GM12878 (cell line): ENCODE measurements at places on chromosomes 7 and 10.

GRCh38 chr7:101223528-101223927 lies 5.6 kb downstream of the ZNHIT1 start:
- no peak for DNase-seq

DNA sequence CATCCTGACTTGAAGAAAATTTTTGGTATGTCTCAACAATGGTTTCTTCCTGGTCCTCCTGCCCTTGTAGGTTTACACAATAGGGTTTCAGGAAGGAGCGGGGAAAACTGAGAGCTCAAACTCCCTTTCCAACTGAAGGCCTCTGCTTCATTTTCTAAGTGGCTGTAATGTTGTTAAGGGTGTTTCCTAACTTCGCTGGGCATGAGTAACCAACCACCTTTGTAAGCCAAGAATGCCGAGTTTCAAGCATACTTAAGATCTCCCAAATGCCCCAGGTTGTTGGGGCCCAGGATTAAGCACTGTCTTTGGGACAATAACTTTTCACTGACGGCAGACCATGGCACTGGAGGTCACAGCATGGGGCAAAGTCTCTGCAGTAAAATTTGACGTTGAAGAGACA lies 33.6 kb upstream of the DRGX start:
- DNase-seq, result no peak

DNA sequence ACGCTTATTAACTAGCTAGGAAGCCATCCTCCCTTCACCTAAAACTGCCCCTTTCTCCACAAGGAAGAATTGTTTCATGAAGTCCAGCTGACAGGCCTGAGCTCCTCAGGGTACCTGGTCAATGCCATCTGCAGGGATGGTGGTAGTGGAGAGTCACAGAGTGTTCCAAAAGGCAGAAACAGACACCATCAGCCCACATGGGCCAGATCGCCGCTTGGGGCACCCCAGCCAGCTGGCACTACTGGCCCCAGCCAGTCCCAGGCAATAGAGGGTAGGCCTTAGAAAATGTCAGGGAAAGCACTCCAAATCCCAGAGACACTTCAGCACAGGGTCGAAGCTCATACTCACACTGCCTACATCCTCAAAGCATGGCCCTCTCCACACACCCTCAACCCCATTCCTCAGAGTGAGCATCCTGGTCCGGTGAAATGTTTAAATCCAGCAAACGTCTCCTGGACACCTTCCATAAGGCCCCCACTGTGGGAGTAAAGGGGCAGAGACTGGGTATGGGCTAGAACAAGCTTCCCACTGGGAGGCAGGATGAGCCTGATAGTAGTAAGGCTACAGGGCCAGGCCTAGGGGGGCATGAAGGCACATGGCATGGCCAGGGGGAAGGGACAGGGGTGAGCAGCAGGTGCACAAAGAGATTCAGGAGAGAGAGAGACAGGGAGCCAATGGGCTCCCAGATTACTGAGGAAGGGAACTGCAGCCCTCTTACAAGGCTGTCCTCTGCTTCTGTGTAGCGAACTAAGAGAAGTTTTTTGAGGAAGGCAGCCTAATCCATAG lies 1.9 kb downstream of the LRRC20 start:
- no peak for DNase-seq

DNA sequence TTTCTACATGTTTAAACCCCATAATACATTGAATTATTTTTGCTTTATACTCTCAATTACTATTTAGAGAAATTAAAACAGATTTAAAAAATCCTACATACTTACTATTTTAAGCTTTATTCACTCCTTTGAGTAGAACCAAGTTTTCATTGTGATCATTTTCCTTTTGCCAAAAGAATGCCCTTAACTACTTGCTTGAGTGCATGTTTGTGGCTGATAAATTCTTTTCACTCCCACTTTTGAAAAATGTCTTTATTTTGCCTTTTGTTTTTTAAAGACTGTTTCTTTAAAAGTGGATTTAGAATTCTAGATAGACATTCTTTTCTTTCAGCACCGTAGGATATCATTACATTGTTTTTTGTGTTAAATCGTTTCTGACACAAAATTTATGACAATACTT lies 22.3 kb upstream of the AGR3 start:
- no peak for DNase-seq

GRCh38 chr10:49418328-49418727 lies 22.4 kb upstream of the DRGX start:
- DNase-seq, result no peak

- DNase-seq, result peak; percentile 13
Observed at GRCh38 chr7:22001345-22002004, 55.8 kb upstream of the CDCA7L start.

DNA sequence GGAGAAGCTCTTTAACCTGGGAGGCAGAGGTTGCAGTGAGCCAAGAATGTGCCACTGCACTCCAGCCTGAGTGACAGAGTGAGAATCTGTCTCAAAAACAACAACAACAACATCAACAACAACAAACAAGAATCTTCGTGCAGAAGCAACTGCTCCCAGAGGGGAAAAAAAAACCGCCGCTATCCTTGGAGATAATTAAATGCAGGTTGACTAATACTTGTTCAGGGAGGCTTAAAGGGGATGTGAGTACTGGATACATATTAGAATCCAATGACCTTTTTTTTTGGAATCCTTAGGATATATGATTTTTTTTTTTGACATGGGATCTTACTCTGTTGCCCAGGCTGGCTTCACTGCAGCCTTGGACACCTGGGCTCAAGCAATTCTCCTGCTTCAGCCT lies 89.6 kb upstream of the FAM171A1 start:
- no peak for DNase-seq

DNA sequence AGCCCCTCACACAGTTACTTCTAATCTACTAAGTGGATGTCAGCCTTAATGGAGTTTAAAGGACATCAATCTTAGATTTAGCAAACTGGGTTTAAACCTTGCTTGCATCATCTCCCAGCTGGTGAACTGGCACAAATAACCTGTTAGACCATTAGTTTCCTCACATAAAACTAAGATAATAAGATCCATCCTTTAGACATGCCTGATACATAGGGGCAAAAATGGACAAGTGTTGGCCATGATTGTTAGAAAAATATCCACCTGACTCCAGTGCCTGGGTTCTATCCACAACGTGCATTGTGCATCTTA lies 439.1 kb downstream of the TNS3 start:
- no peak for DNase-seq

GRCh38 chr7:84735011-84735410 lies 451.8 kb downstream of the SEMA3D start:
- DNase-seq, result no peak
